H1 (cell line): ENCODE measurements at places on chromosomes 6 and 20.

DNA sequence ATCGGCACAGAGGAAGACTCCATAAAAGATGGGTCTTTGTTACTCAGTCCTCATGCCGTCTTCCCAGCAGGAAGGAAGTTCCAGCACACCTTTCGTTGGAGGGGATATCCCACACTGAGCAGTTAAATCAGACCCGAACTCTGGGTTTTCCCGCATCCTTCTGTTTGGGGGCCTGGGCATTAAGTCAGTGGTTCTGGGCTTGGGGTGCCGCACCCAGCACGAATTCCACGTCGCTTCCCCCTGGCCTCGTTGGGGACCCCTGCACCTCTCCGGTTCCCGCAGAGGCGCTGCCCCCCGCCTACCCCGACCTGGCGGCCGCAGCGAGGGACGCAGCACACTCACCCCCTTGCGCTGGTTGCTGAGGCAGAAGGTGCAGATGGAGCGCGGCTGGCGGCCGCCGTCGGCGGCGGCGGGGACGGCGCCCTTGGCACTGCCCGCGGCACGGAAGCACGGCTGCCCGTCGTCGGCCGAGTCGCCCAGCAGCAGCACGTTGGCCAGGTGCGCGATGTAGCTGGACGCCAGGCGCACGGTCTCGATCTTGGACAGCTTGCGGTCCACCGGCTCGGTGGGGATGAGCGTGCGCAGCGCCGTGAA is 641 bp downstream of the TCF15 start:
- no peak for DNase-seq

DNA sequence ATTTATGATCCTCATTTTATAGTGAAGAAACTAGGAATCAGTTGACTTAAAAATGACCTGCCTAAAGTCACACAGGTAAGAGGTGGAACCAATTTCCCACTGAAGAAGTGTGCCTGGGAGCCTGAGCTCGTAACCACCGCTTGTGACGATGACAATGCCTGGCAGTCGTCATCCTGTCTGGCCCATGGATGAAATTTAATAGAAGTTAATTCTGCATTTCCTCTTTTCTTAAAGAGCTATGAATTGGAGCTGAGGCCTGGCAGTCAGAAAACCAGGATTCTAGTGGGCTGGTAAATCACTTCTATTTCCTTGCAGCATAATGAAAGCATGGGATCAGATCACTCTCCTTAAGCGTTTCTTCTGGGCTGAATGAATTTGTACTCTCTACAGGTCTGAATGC is 200.0 kb upstream of the SGK1 start:
- no peak for DNase-seq

- no peak for DNase-seq
Observed at GRCh38 chr20:40991181-40991889, 37.3 kb upstream of the TOP1 start.

DNA sequence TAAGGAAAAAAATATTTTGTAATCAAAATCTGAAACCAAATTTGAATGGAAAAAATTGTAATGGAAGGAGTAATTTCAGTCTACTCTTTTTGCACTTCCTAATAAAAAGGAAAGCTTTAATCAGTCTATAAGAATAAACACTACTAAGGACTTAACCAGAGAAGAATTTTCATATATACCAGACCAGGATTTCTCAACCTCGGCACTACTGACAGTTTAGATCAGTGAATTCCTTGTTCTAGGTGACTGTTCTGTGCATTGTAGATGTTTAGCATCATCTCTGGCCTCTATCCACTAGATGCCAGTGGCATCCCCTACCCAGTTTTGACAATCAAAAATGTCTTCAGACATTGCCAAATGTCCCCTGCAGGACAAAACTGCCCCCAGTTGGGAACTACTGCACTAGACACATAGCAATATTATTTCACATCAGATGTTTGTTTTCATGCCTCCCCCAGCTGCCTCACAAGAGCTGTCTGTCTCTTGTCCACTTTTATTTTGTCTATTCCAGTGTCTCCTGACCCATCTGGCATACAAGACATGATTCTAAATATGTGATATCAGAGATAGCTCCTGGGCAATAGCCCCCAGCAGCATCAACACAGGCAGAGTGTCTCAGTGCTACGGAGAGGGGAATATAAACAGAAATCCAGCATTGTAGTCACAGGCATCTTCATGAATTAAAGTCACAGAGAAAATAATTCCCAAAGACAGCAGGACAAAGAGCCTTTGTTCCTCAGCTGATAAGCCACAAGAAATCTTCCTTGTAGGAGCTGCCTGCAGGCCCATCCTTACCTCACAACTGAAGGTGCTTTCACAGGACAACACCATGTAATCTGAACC is 27.0 kb downstream of the DNAAF9 start:
- DNase-seq, result no peak

DNA sequence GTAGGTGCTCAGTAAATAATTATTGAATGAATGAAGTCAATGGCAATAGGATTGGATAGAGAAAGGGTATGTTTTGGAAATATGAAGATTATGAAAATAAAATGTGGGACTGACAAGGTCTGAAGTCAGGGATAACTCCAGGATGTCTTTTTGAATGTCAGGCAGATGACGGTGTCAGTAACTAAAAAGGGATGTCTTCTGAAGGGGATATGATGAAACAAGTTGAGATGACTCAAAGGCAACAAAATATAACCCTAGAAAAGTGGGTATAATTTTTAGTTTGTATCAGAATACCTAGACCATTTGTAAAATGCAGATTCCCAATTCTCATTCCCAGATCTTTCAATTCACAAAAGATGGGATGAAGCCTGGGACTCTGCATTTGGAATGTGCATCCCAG is 257.3 kb upstream of the SGK1 start:
- DNase-seq, result no peak

DNA sequence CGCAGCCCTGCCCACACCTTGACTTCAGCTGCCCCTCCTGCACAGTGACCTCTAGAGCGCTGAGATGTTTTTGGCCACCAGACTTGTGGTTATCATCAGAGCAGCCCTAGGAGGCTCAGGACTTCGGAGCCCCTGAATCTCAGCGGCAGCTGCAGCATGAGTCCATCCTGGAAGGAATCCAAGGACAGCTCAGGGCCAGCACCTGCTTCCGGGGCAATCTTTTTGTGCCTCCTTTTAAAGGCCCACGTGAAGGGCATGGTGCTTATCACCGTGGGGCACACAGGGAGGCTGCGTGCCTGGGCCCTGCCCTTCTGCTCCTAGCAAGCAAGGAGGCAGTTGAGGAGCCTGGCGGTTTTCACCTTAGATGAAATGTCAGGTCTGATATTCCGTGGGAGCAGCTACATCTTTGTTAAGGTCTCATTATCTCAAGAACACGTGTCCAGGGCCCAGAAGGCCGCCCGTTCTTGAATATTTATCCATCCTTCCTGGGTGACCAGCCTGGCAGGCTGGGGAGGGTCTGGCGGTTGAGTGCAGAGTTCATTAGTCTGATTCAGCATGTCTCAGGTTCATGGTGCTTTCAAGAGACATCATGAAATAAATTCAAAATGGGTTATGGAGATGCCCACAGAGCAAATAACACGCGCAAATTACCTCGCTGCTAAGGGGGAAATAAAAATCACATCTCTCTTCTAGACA is 392.4 kb downstream of the TAF4 start:
- DNase-seq, result no peak

GRCh38 chr20:24534282-24534681 is 64.9 kb downstream of the SYNDIG1 start:
- DNase-seq, result no peak
